Keratinocyte (primary cell): ENCODE measurements at places on chromosomes 7 and 10. TPM values are rescaled to one million over a fixed set of nuclear protein-coding genes. Genes with fewer than 3 reads are reported as not detected.

Gene SPDYE2
- polyA plus RNA-seq: not detected in 3 replicates

Gene TFPI2
- polyA plus RNA-seq: 46.0 to 138 TPM (median 87.2 TPM) in 3 replicates

Gene SFTPA1
- not detected in 3 replicates for polyA plus RNA-seq

GRCh38 chr7:36896956-36897590 is 172.8 kb upstream of the AOAH start:
- no peak for DNase-seq
